ENCODE measurements at places on chromosomes 12 and 14. TPM values are rescaled to one million over a fixed set of nuclear protein-coding genes. Genes with fewer than 3 reads are reported as not detected.

The NKX2-8 gene
- total RNA-seq = not detected

The ZBTB42 gene
- 3.0 TPM for total RNA-seq

- ATAC-seq = peak; percentile 74
Observed at GRCh38 chr12:103944964-103945363, 14.8 kb downstream of the HSP90B1 start.

DNA sequence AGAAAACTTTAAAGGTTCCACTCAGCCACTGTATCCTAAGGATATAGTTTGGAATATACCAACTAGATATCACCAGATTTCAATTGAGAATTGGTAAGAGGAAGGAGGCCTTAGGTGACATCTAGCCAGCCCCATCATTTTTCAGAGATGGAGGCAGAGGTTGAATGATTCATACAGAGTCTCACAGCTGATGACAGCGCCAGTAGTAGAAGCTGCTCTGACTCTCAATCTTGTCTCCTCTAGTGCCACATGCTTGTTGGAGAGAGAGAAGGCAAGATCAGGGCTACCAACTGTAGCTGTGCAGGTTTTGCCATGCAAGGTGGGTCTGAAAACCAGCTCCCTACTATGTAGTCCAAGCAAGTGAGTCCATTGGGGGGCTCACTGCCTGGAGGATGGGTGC is 6.1 kb downstream of the FRMD6 start:
- no peak for ATAC-seq

GRCh38 chr12:27604431-27604830 is 80.4 kb downstream of the PPFIBP1 start:
- no peak for ATAC-seq

DNA sequence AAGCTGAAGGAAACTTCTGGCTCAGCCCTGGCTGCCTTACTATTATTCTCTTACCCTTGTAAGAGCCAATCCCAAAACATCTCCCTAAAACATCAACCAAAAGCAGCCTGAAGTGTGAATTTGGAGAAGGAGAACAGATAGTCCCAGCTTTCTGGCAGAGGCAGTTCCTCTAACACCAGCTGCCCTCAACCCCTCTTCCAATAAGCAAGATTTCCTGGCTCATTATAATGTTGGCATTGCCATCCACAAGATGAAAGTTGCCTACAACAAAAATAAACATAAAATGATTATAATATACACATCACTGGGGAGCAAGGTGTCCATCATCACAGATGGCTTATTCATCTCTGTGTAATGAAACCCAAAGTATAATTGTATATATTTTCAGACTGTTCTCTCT is 352.5 kb upstream of the CCDC196 start:
- ATAC-seq = no peak

DNA sequence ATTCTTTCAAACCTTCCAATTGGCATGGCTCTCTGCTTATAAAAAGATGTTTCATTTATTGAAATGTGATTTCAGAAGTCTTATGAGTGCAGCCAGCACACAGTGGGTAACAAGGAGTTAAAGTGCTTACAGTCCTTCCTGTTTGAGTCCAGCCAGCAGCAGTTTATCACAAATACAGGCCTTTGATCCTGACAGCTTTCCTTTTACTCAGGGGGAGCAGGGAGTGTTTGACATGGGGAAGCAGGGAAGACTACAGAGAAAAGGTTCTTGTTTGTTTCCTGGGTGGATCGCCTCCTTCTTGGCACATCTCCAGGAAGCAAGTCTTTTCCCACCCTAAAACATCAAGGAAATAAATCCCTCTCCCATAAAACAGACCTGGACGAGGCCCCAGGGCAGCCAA is 216.1 kb downstream of the MSRB3 start:
- ATAC-seq = no peak

DNA sequence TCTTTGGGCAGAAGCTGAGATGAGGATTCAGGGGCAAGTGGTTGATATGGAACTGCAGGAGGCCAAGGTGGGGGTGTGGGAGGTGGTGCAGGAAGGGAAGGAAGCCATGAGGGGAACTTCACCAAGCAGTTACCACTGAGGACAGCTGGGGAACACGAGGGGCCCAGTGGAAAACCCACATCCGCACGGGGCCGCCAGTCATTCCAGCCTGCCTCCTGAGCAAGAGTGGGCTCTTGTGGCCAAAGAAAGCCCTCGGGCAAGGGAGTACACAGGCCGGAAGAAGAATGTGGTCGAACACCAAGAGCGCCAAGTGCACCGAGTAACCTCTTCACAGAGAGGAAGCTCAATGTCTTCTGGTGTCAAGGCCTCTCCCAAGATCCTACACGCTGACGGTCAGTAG is 252.2 kb upstream of the FOXN3 start:
- no peak for ATAC-seq

DNA sequence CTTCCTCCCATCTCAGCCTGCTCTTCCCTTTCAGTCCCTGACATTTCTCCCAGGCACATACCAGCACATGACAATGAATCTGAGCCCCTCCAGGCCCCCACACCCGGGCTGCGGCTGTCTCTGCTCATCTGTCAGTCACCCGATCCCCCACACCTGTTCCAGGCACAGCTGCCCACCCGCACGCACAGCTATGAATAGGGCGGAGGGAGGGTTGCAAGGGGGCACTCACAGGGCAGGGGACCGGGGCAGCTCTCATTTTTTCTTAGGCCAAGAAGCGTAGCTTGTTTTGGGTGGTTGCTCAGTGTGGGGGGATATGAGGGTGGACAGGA is 43.7 kb upstream of the TSPAN9 start:
- no peak for ATAC-seq
